ENCODE measurements at places on chromosomes 5 and 9. TPM values are rescaled to one million over a fixed set of nuclear protein-coding genes. Genes with fewer than 3 reads are reported as not detected.

GPX8 gene
- polyA plus RNA-seq, result 55.7 TPM

MCIDAS gene
- 1.7 TPM for polyA plus RNA-seq

NTNG2 gene
- polyA plus RNA-seq, result 1.1 TPM

DNA sequence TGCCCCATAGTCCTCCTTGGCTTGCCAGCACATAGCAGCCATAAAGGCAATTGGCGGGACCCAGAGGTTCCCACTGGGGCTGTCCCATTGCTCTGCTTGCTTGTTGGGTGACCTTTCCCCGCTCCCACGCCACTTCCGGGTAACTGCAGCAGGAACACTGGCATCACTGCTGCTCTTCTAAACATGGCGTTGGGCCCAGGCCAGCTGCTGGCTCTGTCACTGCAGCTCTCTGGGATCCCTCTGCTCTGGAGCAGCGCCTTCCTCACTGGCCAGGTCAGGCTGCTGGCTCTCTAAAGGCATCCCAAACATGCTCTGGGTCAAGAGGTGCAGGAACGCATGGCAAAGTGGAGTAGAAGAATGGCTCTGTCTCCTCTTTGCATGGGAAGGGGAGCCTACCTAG is 92.9 kb downstream of the DRD1 start:
- no peak for DNase-seq

- no peak for DNase-seq
These were observed 18.5 kb downstream of the NPR3 start for GRCh38 chr5:32729651-32730050.

GRCh38 chr9:106700676-106701075 is 162.3 kb upstream of the ZNF462 start:
- no peak for DNase-seq

- DNase-seq, result no peak
These were observed 29.9 kb downstream of the MRPL22 start for GRCh38 chr5:154970759-154971158.

DNA sequence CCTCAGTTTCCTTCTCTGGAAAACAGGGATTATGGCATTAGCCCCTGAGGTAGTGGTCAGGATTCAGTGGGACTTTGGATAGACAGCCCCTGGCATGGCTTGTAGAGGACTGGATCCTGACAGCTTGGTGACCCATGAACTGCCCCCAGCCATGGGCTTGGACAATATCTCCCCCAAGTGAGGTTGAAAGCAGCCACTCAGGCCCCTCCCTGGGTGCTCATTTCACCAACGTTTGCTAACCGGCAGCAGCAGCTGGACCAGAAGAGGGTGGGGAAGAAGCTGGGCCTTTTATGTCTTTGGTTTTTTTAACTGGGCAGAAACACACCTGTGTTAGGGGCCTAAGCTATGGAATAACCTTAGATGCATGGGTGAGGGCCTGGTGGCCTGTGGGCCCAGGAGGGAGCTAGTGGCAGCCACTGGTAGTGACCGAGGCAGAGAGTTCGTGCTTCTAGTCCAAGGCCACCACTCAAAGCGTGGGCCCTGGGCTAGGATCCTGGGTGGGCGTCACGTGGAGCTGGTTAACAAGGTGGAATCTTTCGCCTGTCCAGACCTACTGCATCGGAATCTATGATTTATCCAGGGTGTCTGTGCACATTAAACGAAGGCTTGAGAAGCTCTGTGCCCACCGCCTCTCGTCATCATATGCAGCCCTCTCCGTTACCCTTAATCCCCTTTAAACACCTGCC is 1.9 kb downstream of the SLC2A8 start:
- no peak for DNase-seq

- DNase-seq, result no peak
These were observed 41.9 kb downstream of the NCS1 start for GRCh38 chr9:130213911-130214761.

DNA sequence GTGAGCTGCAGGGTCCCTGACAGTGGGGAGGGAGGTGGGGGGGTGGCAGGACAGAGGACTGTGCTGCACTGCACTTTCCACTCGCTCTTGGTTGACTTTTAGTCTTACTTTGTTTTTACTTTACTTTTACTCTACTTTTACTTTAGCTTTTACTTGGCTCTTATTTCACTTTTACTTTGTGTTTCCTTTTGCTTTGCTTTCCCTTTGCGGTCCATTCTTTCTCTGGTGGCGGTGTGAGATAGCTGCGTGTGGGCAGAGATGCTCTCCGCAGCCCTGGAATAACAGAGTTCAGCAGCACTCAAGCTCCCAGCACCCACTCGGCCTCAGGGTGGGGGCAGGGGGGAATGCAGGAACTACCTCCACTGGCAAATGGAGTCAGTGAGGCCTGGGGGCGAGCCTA is 4.7 kb downstream of the AK8 start:
- no peak for DNase-seq

GRCh38 chr5:158139161-158139560 is 280.2 kb upstream of the CLINT1 start:
- DNase-seq, result no peak

- no peak for DNase-seq
These were observed 115.6 kb upstream of the IRX4 start for GRCh38 chr5:1998348-1998669.

- DNase-seq, result no peak
These were observed 64.1 kb downstream of the BARX1 start for GRCh38 chr9:93891050-93891449.

DNA sequence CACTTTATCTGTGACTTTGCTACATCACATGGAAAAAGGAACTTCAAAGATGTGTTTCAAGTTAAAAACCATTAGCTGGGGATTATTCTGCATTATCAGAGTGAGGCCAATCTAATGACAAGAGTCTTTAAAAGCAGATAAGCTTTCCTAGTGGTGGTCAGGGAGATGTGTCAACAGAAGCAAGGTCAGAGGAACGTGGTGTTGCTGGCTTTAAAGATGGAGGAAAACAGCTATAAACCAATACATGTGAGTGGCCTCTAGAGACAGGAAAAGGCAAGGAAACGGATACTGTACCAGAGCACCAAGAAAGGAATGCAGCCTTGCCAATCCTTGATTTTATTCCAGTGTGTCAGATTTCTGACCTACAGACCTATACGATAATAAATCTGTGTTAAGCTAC is 204.2 kb downstream of the TAF11L14 start:
- DNase-seq, result peak; percentile 49
